ENCODE measurements at places on chromosomes 11 and 22.

DNA sequence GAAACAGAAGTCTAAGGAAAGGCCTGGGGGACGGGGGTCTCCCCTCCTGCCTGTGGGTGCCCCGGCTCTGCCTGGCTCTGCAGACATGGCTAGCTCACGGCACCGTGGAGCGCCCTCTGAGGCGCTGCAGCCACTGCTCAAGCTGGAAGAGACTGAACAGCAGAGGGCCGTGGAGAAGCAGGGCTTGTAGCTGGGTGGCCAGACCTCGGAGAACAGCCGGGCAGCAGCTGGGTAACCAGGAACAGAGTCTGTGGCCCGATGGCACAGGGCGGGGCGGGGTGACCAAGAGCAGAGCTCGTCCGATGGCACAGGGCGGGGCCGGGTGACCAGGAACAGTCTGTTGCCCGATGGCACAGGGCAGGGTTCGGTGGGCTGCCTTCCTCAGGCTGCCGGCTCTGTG, 18.1 kb downstream of the RNH1 start:
- DNase-seq, result no peak

DNA sequence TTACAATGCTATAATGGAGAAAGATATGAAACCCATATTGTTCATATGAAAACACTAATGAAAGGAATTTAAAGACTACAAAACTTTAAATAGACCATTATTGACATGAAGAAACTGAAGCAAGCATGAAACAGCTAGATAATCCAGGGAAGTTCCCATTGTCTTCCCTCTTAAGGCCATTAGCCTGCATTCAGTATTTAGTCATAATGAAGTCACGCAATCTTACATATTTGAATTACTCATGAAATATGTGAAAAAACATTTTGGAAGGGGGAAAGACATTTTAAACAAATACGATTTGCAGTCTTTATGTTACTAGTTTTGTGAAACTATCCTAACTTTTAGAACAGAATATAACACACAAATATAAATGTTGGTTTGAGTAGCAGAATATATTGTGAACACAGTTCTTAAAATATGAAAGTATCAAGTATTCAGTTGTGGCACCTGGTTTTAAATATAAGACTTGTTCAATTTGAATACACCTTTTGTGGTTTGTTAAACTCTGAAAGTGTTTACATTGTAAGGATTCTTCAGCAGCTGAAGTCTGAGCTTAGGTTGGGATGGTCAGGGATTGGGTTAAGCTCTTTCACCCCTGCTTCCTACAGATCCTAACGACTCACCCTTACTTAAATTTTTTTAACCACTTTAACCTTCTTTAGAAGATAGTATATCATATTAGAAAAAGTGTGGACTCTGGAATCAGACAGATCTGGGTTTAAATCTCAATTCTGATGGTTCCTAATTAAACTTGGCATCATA, 500.3 kb upstream of the TENM4 start:
- DNase-seq, result no peak

GRCh38 chr22:41584881-41585280, 4.8 kb downstream of the PMM1 start:
- no peak for DNase-seq

- no peak for DNase-seq
Measured at GRCh38 chr22:33553493-33553892, 366.8 kb downstream of the LARGE1 start.

- no peak for DNase-seq
Measured at GRCh38 chr11:124069429-124070401, 28.6 kb upstream of the OR10G7 start.

DNA sequence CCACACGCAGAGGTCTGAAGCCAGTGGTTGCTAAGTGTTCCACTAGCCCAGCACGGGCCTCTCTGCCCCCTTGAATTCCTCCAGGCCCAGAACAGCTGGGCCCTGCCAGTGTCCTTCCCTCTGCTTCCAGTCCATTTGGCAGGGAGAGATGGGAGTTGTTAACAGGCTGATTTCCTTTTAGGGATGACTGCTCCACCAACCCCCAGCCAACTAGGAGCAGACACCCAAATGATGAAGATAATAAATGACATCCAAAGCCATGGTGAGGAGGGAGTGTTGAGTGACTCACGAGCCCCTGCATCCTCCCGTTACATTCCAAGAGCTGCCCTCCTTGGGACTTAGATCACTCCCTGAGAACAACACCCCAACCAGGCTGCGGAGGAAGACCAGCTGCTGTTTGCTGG, 20.6 kb downstream of the PARVA start:
- no peak for DNase-seq

DNA sequence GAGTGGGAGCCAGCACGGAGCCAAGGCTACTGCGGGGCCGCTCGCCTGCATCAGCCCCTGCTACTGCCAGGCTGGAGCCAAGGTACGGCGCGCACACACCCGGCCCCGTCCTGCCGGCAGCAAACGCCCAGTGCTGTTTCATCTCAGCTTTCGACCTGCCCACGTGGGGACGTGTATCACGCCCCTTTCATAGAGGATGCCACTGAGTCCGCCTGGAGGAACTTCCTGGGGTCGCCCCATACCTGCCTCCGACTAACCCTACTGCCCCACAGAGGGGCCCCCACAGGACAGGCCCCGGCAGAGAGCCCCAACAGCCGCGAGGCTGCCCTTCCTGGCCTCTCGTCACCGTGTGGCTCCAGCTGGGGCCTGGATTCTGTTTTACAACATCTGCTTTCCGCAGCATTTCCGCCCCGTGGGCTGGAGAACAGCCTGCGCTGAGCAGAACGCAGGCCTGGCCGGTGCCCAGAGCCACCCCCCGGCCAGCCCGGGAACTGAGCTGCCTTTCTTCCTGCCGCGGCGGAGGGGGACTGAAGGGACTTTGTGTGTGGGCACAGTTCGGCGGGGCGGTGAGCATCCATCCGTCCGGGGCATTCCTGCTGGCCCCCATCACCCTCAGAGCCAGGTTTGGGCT, 22.9 kb upstream of the ARHGAP8 start:
- no peak for DNase-seq

- DNase-seq, result no peak
Measured at GRCh38 chr11:5713695-5714094, 22.6 kb upstream of the OR56B1 start.

DNA sequence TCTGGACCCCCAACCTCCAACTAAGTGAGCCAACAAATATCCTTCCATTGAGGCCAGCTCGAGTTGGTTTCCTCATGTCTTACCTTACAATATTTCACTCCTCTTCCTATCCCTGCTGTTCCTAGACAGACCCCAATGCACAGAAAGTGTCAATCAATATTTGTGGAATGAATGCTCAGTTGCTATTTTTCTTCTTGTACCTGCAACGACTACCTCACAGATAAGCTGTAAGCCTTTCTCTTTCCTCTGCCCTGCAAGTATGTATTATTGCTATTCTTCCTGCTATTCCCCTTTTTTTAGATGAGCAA, 26.8 kb upstream of the CREB3L1 start:
- DNase-seq, result no peak

GRCh38 chr11:114060392-114061047, 1.0 kb downstream of the ZBTB16 start:
- no peak for DNase-seq

DNA sequence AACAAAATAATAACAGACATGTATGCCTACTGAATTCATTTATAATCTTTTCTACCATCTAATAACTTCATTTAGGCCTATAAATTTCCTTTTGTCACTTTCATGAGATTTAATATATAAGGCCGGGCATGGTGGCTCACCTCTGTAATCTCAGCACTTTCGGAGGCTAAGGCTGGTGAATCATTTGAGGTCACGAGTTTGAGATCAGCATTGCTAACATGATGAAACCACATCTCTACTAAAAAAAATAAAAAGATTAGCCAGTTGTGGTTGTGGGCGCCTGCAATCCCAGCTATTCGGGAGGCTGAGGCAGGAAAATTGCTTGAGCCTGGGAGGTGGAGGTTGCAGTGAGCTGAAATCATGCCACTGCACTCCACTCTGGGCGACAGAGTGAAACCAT, 14.2 kb upstream of the NTM start:
- no peak for DNase-seq

DNA sequence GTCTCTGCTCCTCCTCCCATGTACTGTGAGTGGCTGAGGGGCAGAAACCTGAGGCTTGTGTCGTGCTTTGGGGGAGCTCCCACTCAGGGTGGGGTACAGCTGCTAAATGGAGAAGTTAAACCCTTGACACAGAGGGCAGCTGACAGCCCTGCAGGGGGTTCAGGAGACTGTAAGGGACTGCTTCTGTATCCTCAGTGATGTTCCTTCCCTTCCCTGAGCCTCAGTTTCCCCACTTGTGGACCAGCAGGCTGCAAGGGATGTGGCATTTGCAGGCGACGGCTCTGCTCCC, 15.6 kb downstream of the SYNGR1 start:
- DNase-seq, result no peak

DNA sequence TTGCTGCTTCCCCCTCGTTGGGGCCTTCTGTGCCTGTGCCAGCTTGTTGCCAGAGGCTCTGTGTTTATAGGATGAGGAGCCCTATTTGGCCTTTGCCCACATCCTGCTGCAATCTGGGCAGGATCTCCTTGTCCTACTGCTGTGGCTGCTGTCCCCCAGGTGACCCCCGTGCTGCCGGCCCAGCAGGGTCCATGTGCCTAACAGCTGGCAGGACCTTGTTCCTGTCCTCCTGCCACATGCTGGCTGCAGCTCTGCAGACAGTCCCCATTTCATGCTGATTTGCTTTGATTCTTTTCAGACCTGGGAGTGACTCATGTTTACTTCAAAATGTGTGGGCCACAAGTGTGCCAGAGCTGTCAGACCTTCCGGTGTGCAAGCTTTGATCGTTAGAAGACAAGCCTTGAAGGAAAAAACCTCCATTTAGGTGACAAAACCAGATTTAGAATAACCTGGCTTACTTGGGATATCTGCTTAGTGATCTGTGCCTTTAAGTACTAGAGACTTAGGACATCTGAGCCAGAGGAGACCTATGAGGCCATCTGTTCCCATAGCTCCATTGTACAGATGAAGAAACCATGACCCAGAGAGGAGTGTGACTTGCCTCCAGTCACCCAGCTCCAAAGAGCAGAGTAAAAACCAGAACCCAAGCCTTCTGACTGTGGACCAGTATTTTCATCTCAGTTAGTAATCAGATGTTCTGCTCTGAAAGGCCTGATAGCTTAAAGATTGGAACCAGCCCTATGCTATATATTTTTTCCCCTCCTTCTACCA, 11.1 kb downstream of the NAV2 start:
- peak; percentile 24 for DNase-seq

DNA sequence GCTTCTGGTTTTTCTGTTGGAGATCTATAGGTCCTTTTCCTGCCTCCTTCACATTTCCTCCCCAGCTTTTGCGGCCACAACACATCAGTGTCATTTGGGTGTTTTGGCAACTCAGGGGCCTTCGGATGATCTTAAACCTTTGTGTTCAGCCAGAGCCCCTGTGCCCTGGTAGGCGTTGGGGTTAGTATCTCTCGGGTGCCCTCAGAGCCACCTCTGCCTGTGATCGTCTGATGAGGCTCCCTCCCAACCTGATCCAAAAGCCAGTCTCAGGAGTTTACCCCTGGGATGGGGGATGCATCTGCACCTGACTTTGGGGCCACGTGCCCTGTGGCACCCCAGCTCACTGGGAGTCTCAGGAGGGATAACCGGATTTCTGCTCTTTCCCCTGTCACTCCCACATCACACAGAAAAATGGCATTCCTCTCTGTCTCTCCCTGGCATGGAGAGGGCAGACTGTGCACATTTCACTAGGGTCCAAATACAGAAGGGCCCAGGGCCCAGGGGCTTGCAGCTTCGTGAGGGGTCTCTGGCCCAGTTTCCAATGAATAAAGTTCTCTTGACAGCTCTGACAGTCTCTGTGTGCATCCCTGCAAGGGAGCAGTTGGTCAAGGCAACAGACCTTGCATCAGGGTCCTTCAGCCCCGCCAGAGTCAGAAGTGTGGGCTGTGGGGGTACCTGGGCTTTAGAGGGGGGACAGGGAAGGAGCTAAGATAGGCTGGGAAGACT, 2.6 kb downstream of the RNF26 start:
- DNase-seq, result no peak

DNA sequence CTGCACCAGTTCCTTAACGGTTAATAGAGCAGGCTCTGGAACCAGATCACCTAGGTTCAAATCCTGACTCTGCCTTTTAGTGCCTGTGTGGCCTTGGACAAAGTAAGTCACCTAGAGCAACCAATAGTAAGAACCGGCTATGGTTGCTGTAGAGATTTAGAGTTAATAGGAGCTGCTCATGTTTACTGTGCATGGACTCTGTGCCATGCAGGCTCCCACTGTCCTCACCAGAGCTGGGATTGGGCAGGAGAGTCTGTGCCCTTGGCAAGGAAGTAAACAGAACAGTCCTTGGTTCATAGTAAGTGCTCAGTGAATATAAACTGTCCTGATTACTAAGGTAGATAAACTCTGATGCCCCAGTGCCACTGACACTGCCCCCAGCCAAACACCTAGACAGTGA, 1.4 kb upstream of the TP53I11 start:
- DNase-seq, result no peak

DNA sequence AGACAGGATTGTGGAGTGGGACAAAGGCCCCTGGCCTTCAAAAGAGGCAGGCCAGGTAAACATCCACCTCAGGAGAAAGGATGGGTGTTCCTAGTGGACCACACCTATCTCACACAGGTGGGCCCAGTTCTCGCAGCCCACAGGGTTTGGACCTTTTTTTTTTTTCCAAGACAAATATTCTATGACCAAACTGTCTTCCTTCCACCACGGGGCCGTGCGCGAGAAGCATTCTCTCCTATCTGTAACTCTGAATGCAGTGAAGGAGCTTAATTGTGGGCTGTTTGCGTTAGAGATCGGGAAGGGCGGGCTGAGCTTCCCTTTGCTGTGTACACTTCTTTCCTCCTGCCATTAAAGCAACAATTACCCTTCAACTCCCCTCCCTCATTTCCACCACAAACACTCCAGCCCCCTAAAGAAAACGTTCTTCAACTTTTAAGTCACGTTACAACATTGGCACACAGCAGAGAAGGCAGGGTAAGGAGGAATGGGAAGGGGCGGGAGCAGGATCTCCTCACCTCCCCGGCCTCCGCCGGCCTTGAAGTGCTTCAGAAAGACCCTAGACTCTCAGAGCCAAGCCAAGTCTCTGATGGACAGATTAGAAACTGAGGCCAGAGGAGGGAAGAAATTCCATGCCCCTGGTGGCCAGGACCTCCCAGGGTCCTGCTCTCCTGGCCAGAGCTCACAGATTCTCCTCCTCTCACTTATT, 238.4 kb downstream of the BUD13 start:
- no peak for DNase-seq
